ENCODE measurements at places on chromosomes 5 and 9.
A peak's percentile ranks its signal among the peaks of the same experiment; 100 is the strongest.

GRCh38 chr5:136038635-136039034 lies 9.8 kb downstream of the TGFBI start:
- DNase-seq = no peak

DNA sequence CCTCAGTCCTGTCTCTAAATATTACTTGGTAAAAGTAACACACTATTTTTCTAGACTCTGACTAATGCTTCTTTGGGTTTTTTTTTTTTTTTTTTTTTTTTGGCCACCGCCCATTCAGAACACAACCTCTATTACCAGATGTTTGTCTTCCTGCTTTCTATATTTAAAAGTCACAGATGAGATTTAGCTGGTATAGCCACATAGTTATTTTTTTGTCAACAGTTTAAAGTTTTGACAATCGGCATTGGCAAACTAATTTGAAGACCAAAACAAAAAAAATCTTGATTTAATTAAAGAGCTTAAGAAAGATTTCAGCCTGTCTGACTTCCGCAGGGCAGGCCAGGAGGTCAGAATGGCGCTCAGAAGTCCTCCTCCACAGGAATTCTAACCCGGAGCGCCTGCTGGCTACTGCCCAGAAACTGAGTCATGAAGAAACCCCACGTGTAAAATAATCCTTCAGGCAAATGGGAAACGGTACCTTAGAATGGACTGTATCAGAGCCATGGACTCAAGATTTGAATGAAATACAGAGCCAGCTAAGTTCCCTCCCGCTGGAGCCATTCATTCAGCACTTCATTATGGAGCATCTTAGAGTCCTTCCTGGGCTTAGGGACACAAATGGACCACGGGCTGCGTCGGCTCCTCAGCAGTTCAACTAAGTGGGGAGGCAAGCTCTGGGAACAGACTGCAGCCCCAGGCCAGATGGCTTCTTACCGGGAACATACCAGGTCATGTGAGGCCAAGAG lies 55.6 kb downstream of the PTPDC1 start:
- DNase-seq = peak; percentile 92

DNA sequence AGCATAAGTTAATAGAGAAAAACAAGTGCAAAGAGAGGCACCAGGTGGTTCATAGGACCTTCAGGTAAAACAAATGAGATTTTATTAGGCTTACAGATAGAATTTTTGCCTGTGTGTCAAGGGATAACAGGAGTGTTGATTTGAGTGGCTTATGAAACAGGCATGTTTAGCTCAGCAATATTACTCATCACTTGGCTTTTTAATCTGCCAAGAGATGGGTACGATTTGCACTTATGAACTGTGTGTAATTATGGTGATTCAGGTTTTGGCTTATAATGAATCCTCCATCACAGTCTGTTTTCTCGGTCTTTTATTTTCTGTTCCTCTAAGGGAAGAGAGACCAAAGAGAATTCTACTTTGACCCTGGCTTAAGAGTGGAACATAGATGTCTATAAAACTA lies 199.3 kb downstream of the DMRTA1 start:
- DNase-seq = peak; percentile 53

GRCh38 chr5:7315118-7315517 lies 80.8 kb upstream of the ADCY2 start:
- no peak for DNase-seq

DNA sequence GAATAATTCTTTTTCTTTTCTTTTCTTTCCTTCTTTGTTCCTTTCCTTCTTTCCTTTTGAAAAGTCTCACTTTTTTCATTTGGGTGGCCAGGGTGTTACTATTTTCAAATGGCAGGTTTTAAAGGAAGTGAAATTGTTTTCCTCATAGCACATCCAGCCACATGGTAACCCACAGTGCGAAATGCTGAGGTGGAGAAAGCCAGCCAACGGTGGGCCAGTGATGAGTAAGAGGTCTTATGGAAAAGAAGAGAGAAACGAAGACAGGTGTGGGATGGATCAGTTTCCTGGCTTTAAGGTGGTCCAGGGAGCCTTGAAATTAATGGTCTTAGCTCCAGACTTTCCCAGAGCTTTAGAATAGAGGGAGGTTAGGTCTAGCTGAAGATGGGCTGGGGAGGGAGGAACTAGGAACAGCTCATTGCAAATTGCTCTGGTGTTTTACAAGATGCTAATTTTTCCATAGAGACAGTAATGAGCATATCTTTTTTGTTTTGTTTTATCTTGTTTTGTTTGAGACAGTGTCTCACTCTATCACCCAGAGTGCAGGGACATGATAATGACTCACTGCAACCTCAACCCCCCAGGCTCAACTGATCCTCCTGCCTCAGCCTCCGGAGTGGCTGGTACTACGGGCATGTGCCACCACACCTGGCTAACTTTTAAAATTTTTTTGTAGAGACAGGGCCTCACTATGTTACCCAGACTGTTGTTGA lies 17.8 kb downstream of the ITK start:
- no peak for DNase-seq

DNA sequence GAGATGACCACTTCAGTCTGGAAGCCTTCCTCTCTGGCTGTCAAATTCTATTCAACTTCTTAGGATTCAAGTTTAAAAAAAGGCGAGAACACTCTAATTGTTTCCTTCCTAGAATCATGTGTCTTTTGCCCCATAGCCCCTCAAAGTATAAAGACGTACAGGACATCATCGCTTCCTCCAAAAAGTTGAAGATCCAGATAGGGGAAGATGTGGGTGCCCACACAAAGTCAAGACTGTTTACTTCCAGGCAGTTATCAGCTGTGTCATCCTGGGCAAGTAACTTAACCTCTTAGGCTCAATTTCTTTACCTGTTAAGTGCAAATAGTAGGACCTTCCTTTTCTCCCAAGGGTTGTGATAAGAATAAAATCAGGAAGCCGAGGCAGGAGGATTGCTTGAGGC lies 40.1 kb downstream of the PPARGC1B start:
- no peak for DNase-seq

DNA sequence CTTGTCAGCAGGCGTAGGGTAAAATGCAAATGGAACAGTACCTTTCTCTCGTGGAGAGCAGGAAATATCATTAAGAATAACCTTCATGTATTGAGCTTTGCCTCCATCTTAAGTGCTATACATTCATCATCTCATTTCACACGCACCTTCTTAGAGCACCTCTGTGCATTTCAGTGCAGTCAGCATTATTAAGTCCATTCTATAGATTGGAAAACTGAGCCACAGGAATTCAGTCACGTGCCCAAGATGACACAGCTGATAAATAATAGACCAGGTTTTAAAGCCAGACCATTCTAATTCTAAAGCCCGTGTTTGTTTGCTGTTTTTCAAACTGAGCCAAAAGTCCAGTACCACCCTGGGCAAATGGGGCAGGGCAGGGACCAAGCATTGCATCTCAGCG lies 109.2 kb upstream of the WWC1 start:
- DNase-seq = no peak

DNA sequence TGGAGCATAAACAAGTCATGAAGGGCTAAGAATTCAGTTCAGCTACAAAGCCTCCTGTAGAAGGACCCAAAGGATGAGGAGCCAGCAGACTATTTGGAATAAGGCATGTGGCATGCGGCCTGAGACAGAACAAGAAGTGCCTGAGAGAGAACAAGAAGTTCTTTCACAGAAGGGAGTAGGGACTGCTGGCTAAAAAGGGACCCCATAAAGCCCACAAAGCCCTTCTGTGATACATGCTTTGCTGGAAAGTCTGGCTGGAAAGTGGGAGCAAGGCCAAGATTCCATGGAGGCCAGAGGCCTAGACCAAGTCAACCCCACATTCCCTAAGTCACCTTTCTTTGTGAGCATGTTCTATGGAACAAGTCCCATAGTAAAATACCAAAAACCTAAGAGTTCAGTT lies 35.9 kb upstream of the UBAP2 start:
- DNase-seq = peak; percentile 13

GRCh38 chr9:28956116-28956880 lies 1383.0 kb upstream of the C9orf72 start:
- DNase-seq = no peak

DNA sequence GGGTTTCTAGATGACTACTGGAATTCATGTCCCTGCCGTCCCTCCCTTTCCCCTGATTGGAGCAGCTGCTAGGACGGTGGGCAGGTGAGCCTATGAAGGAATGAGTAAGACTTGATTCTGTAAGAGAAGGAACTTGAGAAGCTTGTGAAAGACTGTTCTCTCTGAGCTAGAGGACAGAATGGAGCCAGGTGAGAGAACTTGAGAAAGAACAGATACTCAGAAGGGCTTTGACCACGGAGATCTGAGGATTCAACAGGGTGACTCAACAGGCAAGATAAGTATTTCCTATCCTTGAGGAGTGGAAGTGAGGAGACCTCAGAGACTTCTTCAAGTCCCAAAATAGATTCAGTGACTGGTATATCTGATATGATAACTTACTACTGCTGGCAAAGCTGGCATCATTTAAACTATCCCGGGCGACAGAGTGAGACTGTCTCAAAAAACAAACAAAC lies 41.9 kb downstream of the HSDL2 start:
- no peak for DNase-seq

GRCh38 chr5:128681764-128682592 lies 143.9 kb upstream of the FBN2 start:
- no peak for DNase-seq

- DNase-seq = no peak
These were observed 35.0 kb upstream of the LIFR start for GRCh38 chr5:38591523-38591849.

- no peak for DNase-seq
These were observed 17.4 kb downstream of the FRMPD1 start for GRCh38 chr9:37668116-37668601.

GRCh38 chr5:149341876-149342275 lies 3.4 kb upstream of the GRPEL2 start:
- DNase-seq = no peak

GRCh38 chr5:58974083-58974482 lies 391.2 kb downstream of the RAB3C start:
- no peak for DNase-seq

DNA sequence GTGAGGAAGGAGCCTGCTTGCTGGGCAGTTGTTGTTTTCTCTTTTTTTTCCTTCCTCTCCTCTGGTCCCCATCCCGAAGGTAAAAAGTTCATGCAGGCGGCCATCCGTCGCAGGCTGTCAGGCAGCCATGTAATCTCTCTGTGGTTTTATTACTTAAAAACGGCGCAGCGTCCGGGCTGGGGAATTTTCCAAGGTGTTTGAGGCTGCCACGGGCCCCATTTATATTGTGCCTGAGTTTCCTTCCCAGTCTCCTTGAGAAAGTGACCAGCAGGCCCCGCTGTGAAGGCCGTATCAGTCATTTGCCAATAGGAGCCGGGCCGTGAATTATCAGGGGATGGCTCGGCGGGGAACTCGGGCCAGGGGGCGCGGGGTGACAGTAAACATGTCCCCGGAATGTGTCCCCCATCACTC lies 289.7 kb downstream of the PBX3 start:
- DNase-seq = no peak

DNA sequence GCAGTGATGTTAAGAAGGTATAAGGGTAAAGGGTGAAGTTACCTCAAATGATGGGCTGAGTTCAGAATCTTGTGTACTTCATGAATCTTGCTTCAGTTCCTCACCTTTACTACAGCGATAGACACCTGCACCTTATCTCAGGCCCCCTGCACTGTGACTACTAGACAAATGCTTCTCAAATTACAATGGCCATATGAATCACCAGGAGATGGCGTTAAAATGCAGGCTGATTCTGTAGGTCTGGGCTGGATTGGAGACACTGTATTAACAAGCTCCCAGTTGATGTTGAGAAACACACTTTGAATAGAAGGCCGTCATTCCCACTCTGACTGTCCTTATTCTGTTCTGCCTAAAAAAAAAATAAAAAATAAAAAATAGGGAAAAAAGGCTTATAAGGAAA lies 29.8 kb downstream of the TARS1 start:
- DNase-seq = peak; percentile 49

GRCh38 chr5:174793684-174794328 lies 69.4 kb downstream of the MSX2 start:
- no peak for DNase-seq

DNA sequence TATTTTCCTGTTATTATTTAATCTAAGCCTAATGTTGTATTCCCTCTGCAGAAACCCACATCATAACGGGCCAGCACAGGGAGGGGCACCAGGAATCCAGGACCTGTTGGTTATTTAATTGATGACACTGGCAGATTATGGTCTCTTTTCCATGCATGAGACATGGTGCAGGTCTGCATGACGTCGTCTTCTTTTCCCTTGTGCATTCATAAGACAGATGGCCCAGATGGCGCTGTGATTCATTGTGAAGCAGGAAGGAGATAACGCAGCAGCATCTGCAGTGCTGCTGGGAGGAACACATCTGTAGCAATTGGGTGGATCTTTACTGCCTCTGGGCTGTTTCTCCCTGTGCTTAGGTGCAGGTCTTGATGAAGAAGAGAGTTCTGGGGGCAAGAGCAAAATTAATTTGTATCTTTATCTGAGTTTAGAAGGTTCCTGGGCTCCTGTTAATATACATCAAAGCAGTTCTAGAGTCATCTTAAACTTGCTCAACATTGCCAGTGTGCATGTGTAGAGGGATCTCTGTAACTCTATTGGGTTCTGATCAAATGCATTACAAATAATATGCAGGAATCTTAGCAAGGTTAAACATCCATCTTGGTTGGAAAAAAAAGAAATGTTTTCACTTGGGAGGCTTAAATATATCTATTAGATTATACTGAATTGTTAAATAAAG lies 176.1 kb downstream of the PCSK1 start:
- DNase-seq = peak; percentile 66

- no peak for DNase-seq
These were observed 61.8 kb downstream of the PTBP3 start for GRCh38 chr9:112271466-112272098.

GRCh38 chr5:446883-447263 lies 3.9 kb downstream of the EXOC3 start:
- no peak for DNase-seq

- DNase-seq = no peak
These were observed 90.9 kb upstream of the GPR151 start for GRCh38 chr5:146606893-146607292.

DNA sequence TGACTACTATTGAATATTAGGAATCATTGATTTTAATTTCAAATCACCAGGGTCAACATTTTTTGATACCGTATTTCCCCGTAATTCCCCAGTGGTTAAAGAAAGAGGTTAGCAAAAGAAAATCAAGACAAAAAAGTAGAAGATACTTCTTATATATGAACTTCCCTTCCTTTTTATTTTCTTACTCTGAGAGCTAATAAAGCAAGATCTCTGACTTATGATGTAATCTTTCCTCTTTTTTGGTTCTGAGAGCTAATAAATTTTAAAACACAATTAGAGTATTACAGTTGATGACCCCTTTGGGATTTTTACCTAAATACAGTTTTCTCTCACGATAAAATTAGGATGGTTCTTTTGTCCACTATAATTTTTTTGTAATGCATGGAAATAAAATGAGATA lies 9.2 kb upstream of the FYB1 start:
- no peak for DNase-seq

GRCh38 chr9:131530546-131530919 lies 530 bp downstream of the UCK1 start:
- DNase-seq = no peak

DNA sequence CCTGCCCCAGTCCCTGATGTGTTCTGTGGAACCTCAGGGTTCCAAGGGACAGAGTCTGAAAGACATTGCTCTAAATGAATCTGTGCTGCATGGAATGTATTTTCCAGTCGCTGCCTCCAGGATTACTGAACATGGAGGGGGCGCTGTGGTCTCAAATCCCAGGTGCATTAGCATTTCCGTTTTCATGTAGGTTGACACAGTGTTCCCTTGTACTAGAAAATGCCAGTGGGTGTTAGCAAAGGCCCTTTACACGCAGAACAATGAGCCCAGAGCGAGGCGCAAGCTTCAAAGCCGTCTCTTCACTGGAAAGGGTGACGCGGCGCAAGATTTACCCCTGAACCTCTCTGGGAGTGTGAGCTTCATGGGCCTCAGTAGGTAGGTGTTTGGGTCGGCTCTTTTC lies 308.3 kb downstream of the SLIT3 start:
- no peak for DNase-seq

- no peak for DNase-seq
These were observed 2.4 kb upstream of the GLT6D1 start for GRCh38 chr9:135641745-135642144.
